Stimulated activated CD4-positive, alpha-beta T cell treated with anti-CD3 and anti-CD28 coated beads, Interleukin-1b, Interleukin-23, amount 100 ng/mL, for 24 hours (primary cell): ENCODE measurements at places on chromosomes 6 and 20.

DNA sequence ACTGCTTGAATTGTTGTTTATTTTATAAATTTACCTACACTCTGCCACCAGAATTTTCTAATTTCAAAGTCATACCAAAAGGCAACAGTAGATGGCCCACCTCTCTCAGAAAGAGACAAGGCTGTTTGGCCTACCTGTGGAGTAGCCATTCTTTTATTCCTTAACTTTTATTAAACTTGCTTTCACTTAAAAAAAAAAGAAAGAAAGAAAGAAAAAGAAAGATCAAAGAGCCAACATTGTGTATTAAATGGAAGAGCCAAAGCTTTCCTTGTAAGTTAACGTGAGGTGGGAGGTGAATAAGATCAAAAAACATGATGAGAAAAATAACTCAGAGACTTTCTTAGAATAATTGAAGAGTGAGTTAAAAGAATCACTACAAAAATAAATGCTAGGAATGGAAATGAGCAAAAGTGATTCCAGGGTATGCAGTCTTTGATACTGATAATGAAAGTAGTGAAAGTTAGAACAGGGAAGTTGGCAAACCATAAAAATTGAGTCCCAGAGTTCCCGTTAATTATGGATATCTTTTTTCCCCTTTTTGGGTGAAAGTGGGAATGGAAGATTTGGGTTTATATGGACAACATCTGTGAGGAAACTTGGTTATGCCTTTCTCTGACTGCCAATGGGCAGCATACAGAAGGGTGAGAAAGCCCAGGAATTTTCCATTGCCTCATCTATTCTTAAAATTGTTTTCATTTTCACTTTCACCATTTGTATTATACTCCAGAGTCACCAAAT lies 35.9 kb upstream of the MYB start:
- DNase-seq: no peak

DNA sequence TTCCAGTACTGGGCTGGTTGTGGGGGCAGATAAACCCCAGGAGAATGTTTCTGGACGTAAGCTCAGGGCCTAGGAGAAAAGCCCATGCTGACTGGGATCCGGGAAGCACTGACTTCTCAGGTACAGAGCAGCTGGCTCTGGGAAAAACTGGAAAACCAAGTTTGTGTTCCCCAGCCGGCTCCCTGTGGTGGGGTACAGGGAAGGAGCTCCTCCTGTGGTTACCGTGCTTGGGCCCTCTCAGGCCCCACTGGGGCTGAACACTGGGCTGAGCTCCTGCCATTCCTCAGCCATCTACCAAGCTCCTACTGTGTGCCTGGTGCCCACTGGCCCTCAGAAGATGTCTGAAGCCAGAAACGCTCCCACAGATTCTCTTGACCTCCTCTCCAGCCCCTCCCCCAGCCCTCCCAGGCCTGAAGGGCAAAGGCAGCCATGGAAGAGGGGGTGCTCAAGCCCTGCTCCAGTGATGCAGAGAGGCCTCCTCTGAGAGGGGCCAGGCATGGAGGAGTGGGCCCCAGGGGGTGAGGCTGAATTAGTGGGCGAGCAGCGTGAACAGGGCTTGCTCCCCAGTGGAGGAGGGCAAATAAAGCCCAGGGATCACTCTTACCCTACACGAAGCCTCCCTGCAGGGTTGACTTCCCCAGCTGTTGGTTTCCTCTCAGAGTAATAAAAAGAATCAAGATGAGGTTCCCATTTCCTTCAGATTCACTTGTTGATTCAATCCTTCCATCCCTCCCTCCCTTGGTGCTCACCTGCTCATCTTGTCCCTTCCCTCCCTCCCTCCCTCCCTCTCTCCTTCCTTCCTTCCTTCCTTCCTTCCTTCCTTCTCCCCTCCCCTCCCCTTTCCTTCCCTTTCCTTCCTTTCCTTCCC lies 100.0 kb downstream of the VEGFA start:
- DNase-seq: no peak

DNA sequence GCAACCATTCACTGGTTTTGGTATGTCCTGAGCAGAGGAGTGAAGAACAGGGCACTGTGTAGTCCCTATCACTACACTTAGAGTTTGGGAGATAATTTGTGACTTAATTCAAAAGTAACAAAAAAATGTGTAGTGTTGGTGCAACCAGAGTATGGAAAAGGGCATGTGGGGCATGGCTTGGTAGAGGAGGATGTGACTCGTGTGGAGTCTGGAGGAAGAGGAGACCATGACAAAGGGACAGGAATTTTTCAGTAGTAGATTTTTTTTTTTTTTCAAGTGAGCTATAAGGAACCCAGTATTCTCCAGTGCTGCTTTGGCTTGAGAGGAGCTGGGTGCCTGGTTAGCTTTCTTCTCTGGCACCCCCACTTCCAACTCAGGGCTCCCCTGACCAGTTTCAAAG lies 5.1 kb downstream of the MTRES1 start:
- no peak for DNase-seq

DNA sequence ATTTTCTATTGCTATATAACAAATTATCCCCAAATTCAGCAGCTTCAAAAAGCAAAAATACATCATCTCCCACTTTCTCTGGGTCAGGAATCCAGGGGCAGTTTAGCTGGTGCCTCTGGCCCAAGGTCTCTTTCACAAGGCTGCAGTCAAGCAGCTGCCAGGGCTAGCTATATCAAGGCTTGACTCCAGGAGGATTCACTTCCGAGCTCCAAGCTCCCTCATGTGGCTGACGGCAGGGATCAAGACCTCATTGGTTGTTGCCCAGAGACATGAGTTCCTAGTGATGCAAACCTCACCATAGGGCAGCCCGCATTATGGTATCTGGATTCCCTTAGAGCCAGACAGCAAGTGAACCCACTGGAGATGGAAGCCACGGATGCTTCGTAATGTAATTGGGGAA lies 1.3 kb upstream of the VNN1 start:
- no peak for DNase-seq

GRCh38 chr6:25659633-25660368 lies 7.8 kb downstream of the SCGN start:
- DNase-seq: no peak

DNA sequence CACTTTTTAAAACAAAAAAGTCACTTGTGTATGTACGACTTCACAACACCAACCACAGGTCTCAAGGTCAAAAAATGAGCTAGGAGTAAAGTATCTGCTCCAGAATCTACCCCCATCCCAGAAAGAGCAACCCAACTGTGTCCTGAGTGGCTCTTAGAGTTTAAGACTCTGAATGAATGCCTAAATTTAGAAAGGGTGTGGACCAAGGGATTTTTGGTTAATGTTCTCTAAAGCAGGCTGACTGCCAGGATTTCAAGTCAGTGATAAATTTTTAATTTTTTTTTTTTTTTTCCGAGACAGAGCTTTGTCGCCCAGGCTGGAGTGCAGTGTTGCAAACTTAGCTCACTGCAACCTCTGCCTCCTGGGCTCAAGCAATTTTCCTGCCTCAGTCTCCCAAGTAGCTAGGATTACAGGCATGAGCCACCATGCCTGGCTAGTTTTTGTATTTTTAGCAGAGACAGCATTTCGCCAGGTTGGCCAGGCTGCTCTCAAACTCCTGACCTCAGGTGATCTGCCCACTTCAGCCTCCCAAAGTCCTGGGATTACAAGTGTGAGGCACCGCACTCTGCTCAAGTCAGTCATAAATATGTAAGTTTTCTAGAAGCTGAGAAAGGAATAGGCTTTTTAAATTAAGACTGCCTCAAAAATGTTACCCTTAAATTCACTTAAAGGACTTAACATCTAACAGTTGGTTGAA lies 20.2 kb downstream of the STAU1 start:
- DNase-seq: no peak

GRCh38 chr6:5278047-5278446 lies 16.7 kb downstream of the FARS2 start:
- no peak for DNase-seq
